NCI-H510A treated with DMSO at 0.1 percent for 48 hours (cell line): ENCODE measurements at places on chromosomes 16 and 17.

GRCh38 chr16:73161977-73162376, 114.0 kb upstream of the ZFHX3 start:
- DNase-seq = no peak

DNA sequence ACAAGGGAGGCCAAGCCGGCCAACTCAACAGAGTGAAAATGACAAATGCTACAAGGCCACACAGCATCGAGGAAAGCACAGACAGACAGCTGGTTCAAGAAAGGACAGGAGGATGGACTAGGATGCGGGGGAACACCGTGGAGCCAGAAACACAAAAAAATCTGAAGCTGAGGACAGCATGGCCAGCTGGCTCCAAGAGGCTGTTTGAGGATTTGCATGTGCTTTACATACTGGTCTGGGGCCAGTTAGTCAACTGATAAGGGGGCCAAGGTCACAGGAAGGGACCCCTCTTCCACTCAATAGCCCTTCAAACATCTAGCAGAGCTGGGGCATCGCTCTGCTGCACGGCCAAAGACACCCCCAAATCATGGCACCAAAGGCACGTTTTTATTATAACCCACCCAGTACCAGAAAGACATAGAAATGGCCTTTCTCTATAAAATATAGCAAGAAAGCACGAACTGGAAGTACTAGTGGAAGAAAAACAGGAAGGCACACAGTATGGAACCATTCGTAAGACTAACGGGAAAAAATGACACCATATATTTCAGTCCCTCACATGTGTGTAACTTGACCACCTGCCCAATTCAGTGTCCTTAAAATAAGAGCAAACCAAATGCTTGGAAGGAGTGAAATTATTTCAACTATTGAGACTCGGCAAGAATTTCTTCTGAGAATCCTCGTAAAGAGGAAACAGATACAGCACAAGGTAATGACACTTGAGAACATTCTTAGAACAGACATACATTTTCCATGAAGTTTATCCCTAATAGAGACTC, 7.8 kb upstream of the SRL start:
- no peak for DNase-seq

GRCh38 chr16:27851586-27851985, 211.9 kb downstream of the GSG1L start:
- DNase-seq = no peak

- peak; percentile 11 for DNase-seq
Observed at GRCh38 chr17:69466905-69467667, 52.6 kb downstream of the MAP2K6 start.

DNA sequence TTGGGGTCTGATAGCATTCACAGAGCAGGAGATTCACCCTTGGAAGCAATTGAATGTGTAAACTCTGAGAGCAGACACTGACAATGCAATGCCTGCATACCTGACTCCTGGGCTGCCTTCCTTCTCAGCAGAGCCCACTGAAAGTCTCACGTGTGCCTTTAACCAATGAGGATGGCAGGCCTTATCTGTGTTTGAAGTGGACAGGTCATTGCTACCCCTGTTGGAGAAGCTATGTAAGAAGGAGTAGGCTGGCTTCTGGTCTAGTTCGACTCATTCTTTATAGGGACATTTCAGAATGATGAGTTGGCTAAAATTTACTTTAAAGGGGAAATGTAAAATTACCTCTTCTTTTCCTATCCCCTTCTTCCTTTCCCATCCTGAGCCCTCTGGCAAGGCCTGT, 446.3 kb downstream of the SLC39A11 start:
- DNase-seq = no peak

DNA sequence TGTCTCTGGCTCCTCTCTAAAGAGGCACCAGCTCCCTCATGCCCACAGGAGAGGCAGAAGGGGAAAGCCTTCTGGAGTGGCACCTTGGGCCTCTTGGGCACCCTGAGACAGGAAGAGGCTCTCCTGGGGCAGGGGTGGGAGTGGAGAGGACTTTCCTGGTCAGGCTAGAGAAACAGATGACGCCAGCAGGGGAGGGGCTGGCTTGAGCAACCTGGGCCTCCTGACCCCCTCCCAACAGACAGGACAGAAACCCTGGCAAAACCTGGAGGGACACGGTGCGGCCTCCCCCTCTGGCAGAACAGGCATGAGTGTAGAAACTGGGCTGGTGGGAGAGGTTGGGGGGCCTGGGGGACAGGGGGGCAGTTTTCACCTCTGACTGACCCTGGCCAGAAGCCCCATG, 6.1 kb downstream of the SMIM5 start:
- DNase-seq = no peak
